B cell (primary cell): ENCODE measurements at places on chromosomes 1 and 21.

GRCh38 chr21:44057960-44058651 lies 46.0 kb downstream of the TRAPPC10 start:
- no peak overlapping the region for H3K27ac ChIP-seq
- no peak for DNase-seq
- no peaks in the 10 kb centered on the region for H3K27me3 ChIP-seq
- no peaks in the 10 kb centered on the region for H3K4me1 ChIP-seq
- peaks cover 60% of the 10 kb centered on the region for H3K36me3 ChIP-seq

DNA sequence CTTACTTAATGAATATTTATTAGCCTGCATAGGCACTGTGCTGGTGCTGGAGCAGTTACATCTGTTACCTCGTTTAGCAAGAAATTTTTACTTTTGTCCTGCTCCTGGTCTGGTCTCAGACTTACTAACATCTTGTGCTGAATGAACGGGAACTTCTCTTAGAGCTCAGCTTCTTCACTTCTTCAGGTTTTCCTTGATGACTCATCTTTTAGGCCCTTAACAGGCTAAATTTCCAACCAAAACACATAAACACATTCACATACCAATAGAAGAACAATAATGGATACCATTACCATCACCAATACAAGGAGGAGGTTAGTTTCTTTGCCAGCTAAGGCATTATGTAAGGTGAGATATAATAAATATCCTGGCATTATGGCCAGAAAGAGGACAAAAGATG lies 68.9 kb downstream of the IFI44 start:
- H3K4me3 ChIP-seq = no peak overlapping the region
- no peak for DNase-seq
- no peaks in the 10 kb centered on the region for H3K27me3 ChIP-seq
- H3K4me1 ChIP-seq = no peaks in the 10 kb centered on the region
- H3K36me3 ChIP-seq = no peaks in the 10 kb centered on the region

DNA sequence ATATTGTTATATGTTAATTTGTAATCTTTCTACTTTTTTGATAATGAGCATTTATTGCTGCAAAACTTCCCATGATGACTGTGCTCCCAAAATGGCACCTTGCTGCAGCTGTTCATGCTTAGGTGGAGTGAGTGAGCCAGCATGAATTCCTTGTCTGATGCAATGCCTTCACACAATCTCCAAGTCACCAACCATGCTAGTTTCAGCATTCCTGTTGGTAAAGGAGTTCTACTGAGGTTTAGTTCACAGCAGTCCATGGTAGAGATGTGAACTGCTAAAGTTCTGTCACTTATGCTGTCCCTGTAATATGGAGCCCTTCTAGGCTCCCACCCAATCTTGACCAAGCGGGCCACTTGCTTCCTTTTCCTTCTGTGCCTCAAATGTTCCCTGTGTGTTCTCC lies 26.2 kb upstream of the PRKACB start:
- DNase-seq = no peak
- H3K36me3 ChIP-seq = no peaks in the 10 kb centered on the region
- no peaks in the 10 kb centered on the region for H3K27me3 ChIP-seq

DNA sequence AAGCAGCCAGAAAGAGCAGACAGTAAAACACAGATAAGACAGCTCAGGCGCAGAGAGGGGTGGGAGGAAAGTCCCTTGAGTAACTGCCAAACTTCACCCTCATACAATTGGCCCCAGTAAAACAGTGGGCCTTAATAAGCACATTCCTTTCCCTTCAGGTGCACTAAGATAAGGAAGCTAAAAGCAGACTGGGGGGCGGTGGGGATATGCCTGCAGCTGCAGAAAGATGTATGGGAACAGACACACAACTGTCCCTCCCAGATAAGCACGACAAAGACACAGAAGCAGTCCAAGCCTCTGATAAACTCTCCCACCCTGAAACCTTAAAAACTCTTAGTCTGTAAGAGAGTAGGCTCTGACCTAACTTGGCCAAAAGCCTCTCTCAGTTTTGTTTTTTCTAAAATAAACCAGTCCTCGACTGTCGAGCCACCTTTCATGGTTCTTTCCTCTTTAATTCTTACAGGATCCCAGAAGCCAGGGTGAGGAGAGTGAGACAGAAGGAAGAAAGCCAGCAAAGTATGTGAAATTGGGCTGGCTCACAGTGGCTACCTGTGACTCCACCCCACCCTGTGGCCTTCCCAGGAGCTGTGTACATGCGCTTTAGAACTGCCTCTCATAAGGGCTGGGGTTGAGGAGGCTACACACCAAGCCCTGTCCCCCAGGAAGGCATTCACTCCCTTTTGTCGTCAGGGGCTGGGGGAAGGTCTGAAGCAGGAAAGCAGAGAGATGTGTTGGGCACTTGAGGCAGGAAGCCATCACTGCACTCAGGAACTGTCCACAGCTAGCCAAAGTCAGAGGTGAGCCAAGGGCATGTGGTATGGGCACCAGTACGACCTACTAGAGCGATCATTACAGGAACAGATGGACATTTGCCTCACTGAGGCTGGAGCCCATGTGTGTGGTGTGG lies 4.6 kb downstream of the PGLYRP4 start:
- peaks cover 14% of the 10 kb centered on the region for H3K4me1 ChIP-seq
- H3K4me3 ChIP-seq = no peak overlapping the region
- DNase-seq = no peak

GRCh38 chr1:117164209-117164608 lies 42.7 kb upstream of the TRIM45 start:
- no peak overlapping the region for H3K27ac ChIP-seq
- no peak overlapping the region for H3K4me3 ChIP-seq
- no peaks in the 10 kb centered on the region for H3K4me1 ChIP-seq
- H3K36me3 ChIP-seq = no peaks in the 10 kb centered on the region
- peaks cover 6% of the 10 kb centered on the region for H3K27me3 ChIP-seq

- H3K36me3 ChIP-seq = no peaks in the 10 kb centered on the region
- DNase-seq = no peak
- no peaks in the 10 kb centered on the region for H3K4me1 ChIP-seq
- peaks cover 4% of the 10 kb centered on the region for H3K27me3 ChIP-seq
These were observed 14.1 kb downstream of the CNTN2 start for GRCh38 chr1:205056956-205057568.

DNA sequence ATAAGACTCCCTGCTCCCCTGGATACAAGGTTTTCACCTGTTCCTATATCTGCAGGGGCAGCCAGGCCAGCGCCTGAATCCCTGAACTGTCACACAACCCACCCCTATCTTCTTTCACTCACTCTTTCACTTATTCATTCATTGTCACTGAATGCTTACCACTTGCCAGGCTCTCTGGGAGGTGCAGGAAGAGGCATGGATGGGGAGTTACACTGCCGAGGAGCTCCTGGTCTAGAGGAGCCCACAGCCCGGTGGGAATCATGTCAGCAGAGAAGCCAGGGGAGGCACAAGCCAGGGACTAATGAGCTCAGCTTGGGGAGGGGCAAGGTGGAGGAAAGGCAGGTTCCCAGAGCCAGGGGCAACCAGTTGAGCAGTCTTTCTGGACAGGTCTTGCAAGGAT lies 155.8 kb downstream of the TRABD2B start:
- no peaks in the 10 kb centered on the region for H3K27me3 ChIP-seq
- H3K36me3 ChIP-seq = no peaks in the 10 kb centered on the region

GRCh38 chr21:35563885-35564451 lies 496.4 kb downstream of the SETD4 start:
- no peak for DNase-seq
- no peak overlapping the region for H3K27ac ChIP-seq
- no peak overlapping the region for H3K4me3 ChIP-seq
- no peaks in the 10 kb centered on the region for H3K4me1 ChIP-seq
- H3K27me3 ChIP-seq = no peaks in the 10 kb centered on the region
- H3K36me3 ChIP-seq = no peaks in the 10 kb centered on the region

DNA sequence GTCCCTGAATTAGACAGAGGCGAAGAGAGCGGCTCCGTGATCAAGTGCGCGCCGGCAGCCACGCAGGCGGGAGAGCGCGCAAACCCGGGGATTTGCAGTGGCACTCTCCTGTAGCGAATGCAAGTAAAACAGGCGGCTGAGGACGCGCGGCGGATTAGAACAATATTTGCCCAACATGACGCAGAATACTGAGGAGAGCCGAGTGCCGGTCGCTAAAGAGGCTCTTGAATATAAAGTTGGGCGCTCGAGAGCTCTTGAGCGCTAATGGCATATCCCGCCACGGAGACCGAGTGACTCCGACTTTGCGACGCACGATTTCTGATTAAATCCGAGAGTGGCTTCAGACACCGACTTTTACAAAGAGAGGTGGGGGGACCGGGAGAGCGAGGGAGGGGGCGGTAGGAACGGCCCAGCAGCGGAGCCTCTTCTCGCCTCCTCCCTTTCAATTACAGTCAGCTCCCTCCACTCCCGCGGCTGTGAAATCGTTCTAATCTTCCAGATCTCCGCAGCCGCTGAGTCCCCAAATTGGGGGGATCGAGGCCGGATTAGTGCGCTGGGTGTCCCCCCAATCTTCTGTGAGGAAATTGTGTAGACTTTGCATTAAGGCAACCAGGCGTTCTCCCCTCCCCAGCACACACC lies 2.3 kb downstream of the PAX7 start:
- no peak overlapping the region for H3K4me3 ChIP-seq
- no peak overlapping the region for H3K27ac ChIP-seq
- H3K4me1 ChIP-seq = no peaks in the 10 kb centered on the region

- peaks cover 3% of the 10 kb centered on the region for H3K4me1 ChIP-seq
- H3K4me3 ChIP-seq = no peak overlapping the region
- H3K36me3 ChIP-seq = no peaks in the 10 kb centered on the region
- no peak for DNase-seq
- H3K27ac ChIP-seq = no peak overlapping the region
- H3K27me3 ChIP-seq = no peaks in the 10 kb centered on the region
These were observed 14.9 kb downstream of the CREG1 start for GRCh38 chr1:167538657-167539056.

DNA sequence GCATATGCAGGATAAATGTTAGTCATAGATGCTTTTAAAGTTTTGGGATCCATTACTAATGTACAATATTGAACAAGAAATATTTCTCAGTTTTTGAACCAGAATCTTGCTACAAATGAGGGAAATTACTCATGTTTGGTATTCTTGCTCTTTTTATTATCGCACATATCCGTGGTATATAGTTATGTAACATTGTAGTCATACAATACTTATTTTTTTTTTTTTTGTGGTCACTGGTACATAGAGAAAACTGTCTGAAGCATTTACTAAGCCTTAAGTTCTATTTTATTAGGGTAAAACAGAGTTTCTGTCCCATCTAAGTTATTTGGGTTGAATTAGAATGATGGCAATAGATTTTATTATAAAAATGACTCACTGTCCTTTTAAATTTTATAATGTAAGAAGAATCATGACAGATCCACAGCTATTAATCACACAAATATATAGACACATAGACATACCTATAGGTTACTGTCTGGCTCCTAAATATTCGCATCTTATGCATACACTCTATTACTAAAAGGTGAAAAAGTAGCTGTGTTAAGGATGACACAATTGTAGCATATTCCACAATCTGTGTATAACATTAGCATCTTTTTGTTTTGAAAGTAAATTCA lies 18.0 kb upstream of the PRKAA2 start:
- H3K4me3 ChIP-seq = no peak overlapping the region
- H3K27ac ChIP-seq = no peak overlapping the region
- no peaks in the 10 kb centered on the region for H3K27me3 ChIP-seq
- no peaks in the 10 kb centered on the region for H3K36me3 ChIP-seq

- H3K36me3 ChIP-seq = no peaks in the 10 kb centered on the region
- no peak for DNase-seq
- H3K27ac ChIP-seq = no peak overlapping the region
- H3K4me1 ChIP-seq = no peaks in the 10 kb centered on the region
- H3K4me3 ChIP-seq = no peak overlapping the region
These were observed 120.6 kb downstream of the FCRL5 start for GRCh38 chr1:157431751-157432150.

DNA sequence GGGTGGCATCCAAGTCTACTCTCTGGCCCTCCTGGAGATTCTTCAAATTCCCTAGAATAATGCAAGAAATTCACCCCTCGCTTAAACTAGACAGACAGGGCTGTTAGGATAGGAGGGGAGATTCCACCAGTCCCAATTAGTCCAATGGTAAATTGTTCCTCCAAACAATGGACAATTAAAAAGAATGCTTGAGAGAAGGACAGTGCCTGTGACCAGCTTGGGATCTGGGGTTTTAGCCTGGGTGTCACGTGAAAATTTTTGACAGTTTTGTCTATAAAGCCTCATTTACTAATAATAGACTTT lies 177.7 kb upstream of the RAB4A start:
- no peak overlapping the region for H3K4me3 ChIP-seq
- no peak for DNase-seq
- no peaks in the 10 kb centered on the region for H3K36me3 ChIP-seq
- H3K27me3 ChIP-seq = no peaks in the 10 kb centered on the region
- H3K4me1 ChIP-seq = peaks cover 14% of the 10 kb centered on the region

DNA sequence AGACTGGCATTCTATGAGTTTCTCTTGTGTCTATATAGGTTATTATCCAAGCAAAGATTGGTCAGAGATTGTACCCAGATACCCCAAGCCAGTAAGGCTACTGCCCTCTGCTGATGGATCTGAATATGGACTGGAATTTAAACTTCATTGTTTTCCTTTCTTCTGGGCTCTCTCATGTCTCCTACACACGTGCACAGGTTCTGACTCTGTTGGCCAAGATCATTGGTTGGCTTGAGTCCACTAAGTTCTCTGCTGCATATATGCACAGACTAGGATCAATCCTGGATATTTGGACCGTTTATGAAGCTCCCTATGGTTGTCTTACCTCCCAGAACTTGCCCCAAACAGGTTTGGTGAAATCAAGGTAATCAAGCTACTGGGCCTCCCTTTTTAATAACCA lies 69.7 kb downstream of the CC2D1B start:
- H3K4me1 ChIP-seq = no peaks in the 10 kb centered on the region
- H3K27me3 ChIP-seq = no peaks in the 10 kb centered on the region
- H3K4me3 ChIP-seq = no peak overlapping the region
- H3K27ac ChIP-seq = no peak overlapping the region

DNA sequence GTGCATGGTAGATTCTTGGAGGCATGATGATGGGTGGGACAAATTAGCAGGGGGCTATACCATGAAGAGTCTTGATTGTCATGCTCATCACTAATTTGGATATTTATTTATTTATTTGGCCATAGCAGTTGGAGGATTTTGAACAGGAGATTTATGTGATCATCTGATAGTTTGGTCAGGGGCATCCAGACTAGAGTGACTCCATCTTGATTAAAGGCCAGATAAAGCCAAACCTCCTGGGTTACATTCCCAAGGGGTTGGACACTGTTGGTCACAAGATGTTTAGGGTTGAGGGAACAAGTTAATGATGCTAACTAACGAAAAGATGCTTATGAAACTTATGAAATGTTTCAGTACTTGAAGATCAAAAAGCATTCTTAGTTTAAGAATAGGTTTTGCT lies 139.8 kb downstream of the MAST2 start:
- peaks cover 5% of the 10 kb centered on the region for H3K4me1 ChIP-seq
- H3K27ac ChIP-seq = no peak overlapping the region
- H3K36me3 ChIP-seq = peaks cover 2% of the 10 kb centered on the region
- no peak for DNase-seq

- no peak within 1 kb of the TSS for H3K27ac ChIP-seq
- DNase-seq = no peak
- no peaks in the 10 kb centered on the region for H3K36me3 ChIP-seq
- no peak within 1 kb of the TSS for H3K4me3 ChIP-seq
- no peaks in the 10 kb centered on the region for H3K4me1 ChIP-seq
These were observed at the start of gene CRB1 for GRCh38 chr1:197268012-197268411. Gene CRB1, plus strand, starts transcription at chr1:197268252. Its CDS starts 161 bp downstream, at chr1:197268413.

- no peaks in the 10 kb centered on the region for H3K36me3 ChIP-seq
- no peak for DNase-seq
- H3K4me3 ChIP-seq = no peak overlapping the region
- H3K27me3 ChIP-seq = no peaks in the 10 kb centered on the region
- H3K4me1 ChIP-seq = peaks cover 18% of the 10 kb centered on the region
These were observed 7.1 kb upstream of the SSBP3 start for GRCh38 chr1:54413295-54413694.

- no peak overlapping the region for H3K27ac ChIP-seq
- DNase-seq = no peak
- no peaks in the 10 kb centered on the region for H3K4me1 ChIP-seq
- no peak overlapping the region for H3K4me3 ChIP-seq
- H3K27me3 ChIP-seq = no peaks in the 10 kb centered on the region
- H3K36me3 ChIP-seq = no peaks in the 10 kb centered on the region
These were observed 155.4 kb downstream of the BRINP3 start for GRCh38 chr1:190322274-190322673.
